ENCODE measurements at places on chromosomes 12 and 14.

DNA sequence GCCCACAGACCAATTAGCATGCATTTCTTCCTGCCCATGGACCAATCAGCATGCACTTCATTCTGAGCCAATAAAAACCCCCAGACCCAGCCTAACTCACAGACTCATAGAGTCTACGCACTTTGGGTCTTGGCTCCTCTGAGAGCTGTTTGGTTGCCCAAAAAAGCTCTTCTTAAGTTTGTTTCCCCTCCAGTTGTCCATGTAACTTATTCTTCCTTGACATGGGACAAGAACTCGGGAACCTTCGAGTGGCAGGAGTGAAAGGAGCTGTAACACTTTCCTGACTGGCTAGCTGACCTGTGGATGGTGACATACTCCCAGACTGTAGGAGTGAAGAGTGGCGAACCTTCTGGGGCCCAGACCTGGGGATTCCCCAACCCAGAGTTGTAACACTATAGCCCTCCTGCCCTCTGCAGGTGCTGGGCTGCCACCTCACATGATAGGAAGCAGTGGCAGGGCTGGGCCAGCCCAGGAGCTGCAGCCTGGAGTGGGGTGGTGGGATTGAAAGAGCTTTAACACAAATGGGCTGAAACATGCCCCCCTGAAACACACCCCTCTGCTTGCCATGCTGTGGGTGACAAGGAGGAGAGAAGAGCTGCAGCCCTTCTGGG is 4.4 kb upstream of the BTBD7 start:
- DNase-seq, result no peak

DNA sequence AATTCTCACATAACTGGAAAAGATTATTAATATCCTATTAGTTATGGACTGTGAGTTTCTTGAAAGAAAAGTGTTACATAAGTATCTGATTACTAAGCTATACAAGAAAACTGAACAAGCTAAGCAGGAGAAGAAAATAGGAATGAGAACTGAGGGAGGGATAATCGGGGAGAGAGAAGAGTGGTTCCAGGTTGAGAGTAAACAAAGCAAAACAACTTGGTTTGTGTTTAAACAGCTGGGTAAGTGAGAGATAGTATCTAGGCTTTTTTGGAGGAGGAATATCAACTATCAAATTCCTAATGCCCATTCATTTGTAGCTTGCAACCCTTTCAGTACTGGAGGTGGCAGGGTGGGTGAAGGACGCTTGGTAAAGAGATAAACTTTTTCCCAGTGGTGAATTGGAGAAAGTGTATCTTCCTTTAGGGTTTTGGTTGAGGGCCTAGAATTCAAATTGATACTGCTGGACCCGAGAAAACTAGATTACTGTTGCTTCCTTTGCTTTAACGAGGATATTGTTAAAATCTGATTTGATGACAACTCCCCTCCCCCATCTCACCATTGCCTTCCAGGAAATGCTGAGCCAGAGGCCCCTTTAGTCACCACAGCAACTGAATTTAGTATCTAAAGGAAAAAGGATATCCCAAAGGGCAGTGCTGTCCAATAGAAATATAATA is 2.0 kb upstream of the SLC2A3 start:
- DNase-seq, result no peak

- DNase-seq, result no peak
Measured at GRCh38 chr12:121934309-121934664, 15.9 kb downstream of the CFAP251 start.

GRCh38 chr12:5310151-5310550 is 121.8 kb upstream of the NTF3 start:
- DNase-seq, result no peak

- DNase-seq, result no peak
Measured at GRCh38 chr14:71730471-71730870, 201.8 kb upstream of the RGS6 start.

- no peak for DNase-seq
Measured at GRCh38 chr12:122374707-122375106, 47.8 kb downstream of the CLIP1 start.

DNA sequence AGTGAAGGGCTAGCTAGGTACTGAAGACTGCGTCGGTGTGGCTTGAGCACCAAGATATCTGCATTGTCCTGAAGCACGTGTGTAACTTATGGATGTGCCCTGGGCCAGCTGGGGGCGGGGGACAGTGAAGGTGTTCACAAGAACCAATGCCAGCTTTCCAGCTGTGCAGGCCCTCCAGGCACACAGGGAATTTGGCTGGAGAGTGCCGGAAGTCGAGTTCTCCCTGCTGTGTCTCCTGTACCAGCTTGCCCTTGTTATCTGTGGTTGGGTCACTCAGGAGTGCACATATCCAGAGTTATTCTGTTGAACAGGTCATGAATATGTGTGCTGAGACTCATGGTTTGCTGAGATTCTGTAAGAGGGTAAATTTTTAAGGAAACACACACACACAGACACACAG is 75.9 kb upstream of the CRY1 start:
- peak; percentile 83 for DNase-seq

DNA sequence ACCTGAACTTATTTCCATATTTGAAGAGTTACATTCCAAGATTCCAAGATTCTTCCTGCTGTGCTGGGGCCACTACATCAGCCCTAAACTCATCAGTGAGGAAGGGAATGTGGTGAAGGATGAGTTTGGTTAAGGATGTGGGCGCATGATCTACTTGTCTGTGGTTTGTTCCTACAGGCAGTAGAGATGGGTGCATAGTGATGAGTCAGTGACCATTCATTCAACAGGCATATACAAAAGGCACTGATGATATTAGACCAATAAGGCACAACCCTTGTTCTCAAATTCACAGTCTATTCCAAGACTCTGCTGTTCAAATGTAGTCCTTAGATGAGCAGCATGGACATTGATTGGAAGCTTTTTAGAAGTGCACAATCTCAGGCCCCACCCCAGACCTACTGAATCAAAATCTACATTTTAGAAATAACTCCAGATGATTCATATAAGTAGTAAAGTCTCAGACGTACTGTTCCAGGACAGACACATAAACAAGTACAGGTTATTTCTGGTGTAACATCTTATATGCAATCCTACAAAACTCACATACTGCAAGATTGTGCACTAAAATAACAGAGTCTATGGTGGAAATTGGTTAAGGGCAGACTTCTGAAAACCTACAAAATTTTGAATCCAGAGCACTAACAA is 47.7 kb upstream of the MAP3K9 start:
- no peak for DNase-seq

DNA sequence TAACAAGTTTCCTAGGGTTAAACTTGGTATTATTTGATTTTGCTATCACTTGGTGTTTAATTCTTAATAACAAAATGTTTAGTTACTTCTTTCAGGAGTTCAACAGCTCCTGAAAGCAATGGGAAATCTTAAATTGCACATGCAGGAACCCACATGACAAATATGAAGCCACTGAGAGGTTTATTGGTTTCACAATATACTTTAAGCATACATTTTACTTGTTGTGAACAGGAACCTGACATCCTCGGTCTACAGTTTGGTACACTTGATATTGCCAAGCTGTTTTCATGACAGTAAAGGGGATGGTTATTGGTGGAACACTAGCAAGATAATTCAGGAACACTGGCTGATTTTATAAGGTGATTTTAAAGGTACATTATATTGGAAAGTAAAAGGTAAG is 46.2 kb downstream of the SLC38A1 start:
- no peak for DNase-seq

DNA sequence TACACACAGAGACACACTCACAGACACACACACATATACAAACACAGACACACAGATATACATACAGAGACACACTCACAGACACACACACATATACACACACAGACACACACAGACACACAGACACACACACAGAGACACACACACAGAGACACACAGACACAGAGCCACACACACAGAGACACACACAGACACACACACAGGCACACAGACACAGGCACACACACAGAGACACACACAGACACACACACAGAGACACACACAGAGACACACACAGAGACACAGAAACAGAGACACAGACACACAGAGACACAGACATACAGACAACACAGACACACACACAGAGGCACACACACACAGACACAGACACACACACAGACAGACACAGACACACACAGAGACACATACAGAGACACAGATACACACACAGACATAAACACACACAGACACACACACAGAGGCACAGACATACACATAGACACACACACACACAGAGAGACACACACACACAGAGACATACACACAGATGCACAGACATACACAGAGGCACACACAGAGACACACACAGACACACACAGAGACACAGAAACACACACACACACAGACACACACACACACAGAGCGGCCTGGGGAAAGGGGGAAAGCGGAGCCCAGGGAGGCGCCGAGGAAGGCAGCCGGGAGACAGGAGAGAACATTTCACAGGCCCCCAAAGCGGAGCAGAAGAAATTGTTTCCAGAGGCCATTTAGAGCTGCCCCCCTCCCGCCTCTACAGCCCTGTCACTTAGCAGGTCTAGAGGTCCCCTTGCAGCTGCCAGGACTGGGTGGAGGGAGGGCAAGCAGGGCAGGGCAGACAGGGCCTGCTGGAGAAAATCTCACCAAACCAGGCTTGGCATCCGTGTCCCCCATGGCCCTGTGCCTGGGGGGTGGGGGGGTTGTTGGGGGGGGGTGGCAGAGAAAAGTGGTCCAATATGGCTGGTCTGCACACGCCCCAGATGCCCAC is 38.9 kb downstream of the SERPINA3 start:
- DNase-seq, result no peak

GRCh38 chr12:54240971-54241588 is 38.8 kb downstream of the CBX5 start:
- DNase-seq, result no peak

DNA sequence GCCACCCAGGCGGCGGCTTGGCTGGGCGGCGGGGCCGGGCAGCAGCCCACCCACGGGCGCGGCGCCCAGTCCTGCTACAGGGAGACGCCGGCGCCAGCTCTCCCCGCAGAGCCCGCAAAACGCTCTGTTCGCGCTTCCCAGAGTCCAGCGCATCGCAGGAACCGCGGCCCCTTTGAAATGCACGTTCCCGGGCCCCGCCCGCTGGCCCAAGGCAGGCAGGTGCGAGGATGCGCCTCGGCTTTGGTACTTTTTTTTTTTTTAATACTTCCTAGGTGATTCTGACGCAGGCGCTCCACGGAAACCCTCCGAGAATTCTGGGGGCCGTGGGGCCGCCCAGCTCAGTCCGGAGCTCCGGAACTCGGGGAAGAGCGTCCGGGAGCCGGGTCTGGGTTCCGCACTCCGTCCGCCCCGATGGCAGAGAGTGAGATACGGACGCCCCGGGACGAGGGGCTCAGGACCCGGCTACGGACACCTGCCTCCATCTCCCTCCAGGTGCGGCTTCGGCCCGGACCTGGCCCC is 483 bp downstream of the POC1B start:
- peak; percentile 34 for DNase-seq

DNA sequence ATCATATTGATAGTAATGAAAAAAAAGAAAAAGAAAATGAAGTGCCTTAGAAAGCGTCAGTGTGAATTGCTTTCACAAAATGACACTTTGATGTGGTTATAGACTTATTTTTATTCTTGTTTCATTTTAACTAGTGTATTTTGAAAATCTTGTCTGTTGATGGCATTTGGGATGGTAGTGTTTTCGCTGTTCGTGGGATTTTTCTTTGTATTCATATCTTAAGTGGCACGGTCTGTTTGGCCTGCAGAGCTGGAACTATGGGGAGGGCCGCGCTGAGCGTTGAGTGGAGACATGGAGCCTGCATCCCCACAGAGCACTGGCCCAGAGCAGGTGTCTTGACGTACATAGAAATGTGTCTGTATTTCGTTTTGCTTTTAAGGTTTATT is 61.6 kb downstream of the WDR20 start:
- no peak for DNase-seq
